ENCODE measurements at places on chromosomes 7 and 10.

GRCh38 chr10:28975891-28976531 lies 298.7 kb downstream of the BAMBI start:
- no peak for DNase-seq

GRCh38 chr7:34260279-34260678 lies 354.9 kb downstream of the BMPER start:
- DNase-seq = no peak

GRCh38 chr10:101619983-101620382 lies 31.9 kb downstream of the DPCD start:
- DNase-seq = no peak

- no peak for DNase-seq
These were observed 16.2 kb upstream of the IGFBP3 start for GRCh38 chr7:45937301-45937700.

- DNase-seq = no peak
These were observed 140.3 kb downstream of the SEMA3D start for GRCh38 chr7:85046534-85046933.

GRCh38 chr7:151869455-151869854 lies 7.5 kb downstream of the PRKAG2 start:
- no peak for DNase-seq
